ENCODE measurements at places on chromosomes 13 and 19. TPM values are rescaled to one million over a fixed set of nuclear protein-coding genes. Genes with fewer than 3 reads are reported as not detected.

The ADAT3 gene
- total RNA-seq = 8.4 TPM

The ZNF43 gene
- 14.5 TPM for total RNA-seq

The TECR gene
- total RNA-seq = 35.6 TPM

The ZNF541 gene
- not detected for total RNA-seq

The SYT5 gene
- not detected for total RNA-seq

The ICAM1 gene
- total RNA-seq = 41.4 TPM

Data from thoracic aorta (tissue), 2 donors.